ENCODE measurements at places on chromosomes 7 and 10. TPM values are rescaled to one million over a fixed set of nuclear protein-coding genes. Genes with fewer than 3 reads are reported as not detected.
A peak's percentile ranks its signal among the peaks of the same experiment; 100 is the strongest.

DNA sequence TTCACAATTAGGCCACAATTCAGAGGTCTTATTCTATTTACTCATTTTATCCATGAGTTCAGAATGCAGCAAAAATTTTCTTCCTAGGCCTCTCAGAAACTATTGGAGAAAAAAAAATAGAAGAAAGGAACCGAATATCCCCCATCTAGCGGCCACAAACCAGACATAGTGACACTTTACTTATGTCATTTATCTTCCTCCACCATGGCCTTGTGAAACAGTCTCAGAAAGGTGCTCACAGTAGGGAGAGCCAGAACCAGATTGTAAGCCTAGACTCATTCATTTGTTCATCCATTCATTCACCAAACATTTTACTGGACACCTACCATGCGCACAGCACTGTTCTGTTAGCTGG is 16.0 kb downstream of the CREB3L2 start:
- no peak for DNase-seq

DNA sequence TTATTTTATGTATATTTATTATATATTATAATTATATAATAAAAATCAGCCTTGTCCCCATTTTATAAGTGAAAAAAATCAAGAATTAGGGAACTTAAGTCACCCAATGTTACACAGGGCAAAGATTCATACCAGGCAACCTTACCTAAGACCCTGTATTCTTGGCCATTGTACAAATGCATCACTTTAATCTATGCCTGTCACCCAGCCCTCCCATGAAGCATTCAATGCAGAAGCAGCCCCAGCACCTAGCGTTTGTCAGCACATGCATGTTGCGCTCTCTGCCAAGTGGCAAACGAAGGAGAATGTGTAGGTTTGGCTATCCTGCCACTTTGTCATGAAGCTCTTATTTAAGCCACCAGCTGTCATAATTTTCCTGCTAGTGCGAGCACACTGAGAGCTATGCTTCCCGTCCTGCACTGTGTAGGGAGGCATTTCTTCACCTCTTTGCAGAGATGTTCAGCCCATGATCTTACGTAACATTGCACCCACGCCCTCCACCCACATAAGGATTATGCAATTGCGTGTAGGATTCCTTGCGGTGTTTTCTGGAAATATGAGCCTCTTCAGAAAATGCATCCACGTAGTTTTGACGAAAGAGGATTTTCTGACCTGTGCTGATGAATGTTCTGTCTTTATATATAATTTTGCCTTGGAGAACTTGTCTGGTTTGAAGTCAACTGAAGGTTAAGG is 7.7 kb upstream of the COBL start:
- DNase-seq, result no peak

The KIF11 gene
- total RNA-seq, result 26.6 TPM

GRCh38 chr10:494149-494542 is 195.3 kb downstream of the DIP2C start:
- no peak for DNase-seq

DNA sequence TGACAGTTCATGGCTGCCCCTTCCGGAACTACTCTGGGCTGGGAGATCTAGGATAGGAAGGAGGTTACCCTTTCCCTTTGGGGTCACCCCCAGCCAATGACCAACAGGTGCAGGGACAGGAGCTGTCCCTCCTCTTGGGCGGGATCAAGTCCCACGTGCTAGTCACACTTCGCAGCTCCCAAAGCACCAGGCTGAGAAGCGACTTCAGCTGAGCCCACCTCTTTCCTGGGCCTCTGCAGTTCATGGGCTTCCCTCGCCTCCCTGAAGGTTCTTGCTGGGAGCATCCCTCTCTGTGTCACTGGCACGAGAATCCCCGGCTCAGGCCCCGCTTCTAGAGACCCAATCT is 115.5 kb downstream of the FAM53B start:
- DNase-seq, result no peak

- no peak for DNase-seq
Measured at GRCh38 chr10:7488418-7488829, 77.6 kb upstream of the SFMBT2 start.

The TRPV5 gene
- total RNA-seq, result 0.26 TPM

DNA sequence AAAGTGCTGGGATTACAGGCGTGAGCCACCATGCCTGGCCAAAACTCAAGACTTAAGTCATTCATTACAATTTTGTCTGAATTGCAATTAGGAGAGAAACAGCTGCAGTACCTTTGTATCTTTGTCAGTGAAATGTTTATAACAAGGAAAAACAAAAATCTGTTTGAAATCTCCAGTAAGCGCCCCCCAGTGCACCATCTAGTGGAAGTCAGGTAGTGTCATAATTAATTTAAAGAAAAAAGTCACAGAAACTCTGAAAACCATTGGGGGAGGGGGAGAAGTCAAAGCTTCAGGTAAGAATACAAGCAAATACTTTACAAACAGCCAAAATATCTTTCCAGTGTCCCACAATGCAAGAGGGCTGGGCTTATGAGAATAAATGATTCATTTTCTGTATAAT is 2.8 kb downstream of the MPP7 start:
- DNase-seq, result no peak

The CYCS gene
- 57.1 TPM for total RNA-seq

DNA sequence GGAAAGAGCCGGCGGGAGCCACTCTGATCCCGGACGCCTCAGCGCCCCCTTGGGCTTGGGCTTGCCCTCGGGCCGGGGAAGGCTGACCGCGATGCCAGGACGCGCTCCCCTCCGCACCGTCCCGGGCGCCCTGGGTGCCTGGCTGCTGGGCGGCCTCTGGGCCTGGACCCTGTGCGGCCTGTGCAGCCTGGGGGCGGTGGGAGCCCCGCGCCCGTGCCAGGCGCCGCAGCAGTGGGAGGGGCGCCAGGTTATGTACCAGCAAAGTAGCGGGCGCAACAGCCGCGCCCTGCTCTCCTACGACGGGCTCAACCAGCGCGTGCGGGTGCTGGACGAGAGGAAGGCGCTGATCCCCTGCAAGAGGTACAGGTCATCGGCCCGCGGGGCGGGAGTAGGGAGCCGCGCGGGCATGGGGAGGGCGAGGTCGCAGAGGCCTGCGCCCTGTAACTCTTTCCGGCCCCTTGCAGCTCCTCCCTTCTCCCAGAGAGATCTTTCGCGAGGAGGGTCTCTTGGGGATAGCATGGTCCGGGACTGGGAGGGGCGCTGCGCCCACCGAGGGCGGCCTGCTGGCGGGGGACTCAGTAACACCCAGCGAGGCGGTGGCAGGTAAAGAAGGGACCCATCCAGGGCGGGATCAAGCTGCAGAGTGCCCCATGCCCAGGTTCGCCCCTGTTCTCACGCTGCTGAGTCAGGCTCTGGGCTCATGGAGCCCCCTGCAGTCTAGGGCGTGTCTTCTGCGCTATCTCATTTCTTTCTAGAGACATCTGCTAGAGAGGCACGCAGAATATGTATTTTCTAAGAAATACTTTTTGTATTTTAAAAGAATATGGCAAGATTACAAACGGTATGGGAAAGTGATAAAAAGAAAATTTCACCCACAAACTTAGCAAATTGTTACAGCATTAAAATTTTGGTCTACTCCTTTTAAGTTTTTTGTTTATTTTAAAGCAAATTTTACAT is 687 bp downstream of the EPDR1 start:
- DNase-seq, result no peak

The TMEM26 gene
- 11.7 TPM for total RNA-seq

The OR2A12 gene
- not detected for total RNA-seq

The TLL2 gene
- 0.90 TPM for total RNA-seq

- no peak for DNase-seq
Measured at GRCh38 chr7:5578495-5578894, 154.9 kb upstream of the TNRC18 start.

DNA sequence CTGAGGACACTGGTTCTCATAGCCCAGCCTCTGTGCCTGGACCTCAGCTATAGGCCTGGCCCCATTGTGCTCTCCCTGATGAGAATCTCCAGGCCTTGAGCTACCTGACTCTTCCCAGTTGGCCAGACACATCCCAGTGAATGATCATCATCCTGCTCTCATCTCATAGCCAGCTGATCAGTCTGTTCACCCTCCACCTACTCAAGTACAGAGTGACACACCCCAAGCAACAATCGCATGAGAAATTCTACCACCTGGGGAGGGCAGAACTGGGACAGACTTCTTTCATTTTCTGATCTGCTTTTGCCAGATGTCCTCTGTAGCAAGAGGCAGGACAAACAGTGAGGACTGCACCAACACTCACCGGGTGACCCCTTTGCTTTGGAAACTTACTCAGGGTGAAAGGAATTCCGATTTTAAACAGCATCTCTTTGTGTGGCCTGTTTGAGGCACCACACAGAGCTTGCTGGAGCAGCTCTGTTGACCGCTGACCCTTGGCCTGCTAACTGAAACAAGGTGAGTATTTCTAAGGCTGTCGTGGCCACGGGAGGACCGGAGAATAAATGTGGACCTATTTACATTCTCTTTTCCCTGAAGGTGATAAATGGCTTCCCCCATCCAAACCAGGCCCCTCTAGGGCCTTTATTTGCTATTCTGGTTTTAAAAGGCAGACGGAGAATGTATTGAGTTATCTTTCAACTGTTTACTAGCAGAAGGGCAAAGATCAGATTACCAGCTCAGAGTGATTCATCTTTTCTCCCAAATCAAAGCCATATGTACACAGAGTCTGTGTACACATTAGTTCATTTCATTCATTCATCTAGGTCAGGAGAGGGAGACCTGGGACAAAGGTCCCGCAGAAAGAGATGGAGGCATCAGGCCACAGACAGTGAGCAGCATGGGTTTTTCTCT is 181.4 kb upstream of the TNS3 start:
- peak; percentile 59 for DNase-seq

The FRA10AC1 gene
- 65.6 TPM for total RNA-seq

The HOGA1 gene
- total RNA-seq, result 0.53 TPM

The DDX56 gene
- 34.7 TPM for total RNA-seq

DNA sequence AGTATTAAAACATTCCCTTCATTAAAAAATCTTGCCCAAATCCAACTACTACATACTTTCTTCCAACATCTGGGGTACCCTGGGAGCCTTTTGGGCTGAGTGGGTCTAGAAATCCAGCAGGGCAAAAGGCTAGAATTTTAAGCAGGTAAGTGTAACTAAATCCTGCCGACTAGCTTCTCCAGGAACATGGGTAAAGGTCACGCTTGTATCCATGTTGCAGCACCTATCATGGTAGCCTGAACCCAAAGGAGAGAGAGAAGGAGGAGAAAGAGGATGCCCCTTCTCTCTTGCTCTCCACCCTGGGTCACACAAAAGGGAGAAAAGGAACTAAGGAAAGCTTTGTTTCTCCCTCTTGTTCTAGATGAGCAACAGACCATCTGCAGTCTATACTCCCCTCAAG is 53.3 kb downstream of the ZNF680 start:
- no peak for DNase-seq

DNA sequence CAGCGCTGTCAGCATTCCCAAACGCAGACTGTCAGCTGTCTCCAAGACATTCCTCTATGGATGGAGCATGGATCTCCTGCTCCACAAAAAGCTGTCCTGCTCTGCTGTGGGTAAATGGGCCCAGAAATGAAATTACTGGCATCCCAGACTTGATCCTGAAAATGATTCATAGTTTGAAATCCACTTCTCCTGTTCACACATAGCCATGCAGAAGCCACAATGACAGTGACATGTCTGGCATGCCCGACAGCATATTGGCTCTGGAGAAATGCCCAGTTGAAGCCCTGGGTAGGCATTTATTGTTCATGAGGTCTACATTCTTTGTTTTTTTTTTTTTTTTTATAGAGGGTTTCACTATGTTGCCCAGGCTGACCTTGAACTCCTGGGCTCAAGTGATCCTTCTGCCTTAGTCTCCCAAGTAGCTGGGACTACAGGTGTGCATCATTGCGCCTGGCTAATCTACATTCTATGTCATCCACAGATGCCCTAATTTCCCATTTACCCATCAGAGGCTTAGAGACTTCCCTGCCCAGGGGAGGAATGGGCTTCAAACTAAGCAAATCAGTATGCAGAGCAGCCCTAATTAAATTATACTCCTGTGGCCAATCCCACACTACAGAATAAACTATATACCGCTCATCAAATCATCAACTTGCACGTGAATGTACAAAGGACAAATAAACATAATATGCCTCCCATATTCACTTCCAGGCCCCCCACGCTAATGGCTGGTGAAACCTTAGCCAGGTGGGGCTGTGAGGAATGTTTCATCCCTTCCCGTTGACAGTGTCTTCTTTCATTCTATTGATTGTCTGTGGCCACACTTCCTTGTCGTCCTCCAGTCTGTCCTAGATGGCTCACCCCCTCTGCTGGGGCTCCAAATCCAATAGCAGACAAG is 61.8 kb upstream of the EEPD1 start:
- DNase-seq, result no peak

DNA sequence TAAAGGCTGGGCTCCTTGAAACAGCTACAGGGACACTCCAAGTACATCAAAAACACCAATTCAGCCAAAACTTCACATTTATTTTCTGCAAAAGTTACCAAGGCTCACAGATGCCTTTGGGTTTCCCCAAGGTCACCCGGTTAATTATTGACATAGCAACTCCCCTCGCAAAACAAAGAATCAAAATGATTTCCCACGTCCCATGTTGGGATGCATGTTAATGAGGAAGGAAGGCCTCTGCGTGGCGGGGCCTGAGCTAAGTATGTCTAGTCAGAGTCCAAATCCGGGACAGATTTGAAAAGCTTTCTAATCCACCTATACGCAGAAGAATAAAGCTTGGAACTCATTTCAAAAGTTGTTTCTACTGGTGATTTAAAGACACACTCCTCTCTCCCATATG is 535 bp upstream of the TMEM72 start:
- no peak for DNase-seq

DNA sequence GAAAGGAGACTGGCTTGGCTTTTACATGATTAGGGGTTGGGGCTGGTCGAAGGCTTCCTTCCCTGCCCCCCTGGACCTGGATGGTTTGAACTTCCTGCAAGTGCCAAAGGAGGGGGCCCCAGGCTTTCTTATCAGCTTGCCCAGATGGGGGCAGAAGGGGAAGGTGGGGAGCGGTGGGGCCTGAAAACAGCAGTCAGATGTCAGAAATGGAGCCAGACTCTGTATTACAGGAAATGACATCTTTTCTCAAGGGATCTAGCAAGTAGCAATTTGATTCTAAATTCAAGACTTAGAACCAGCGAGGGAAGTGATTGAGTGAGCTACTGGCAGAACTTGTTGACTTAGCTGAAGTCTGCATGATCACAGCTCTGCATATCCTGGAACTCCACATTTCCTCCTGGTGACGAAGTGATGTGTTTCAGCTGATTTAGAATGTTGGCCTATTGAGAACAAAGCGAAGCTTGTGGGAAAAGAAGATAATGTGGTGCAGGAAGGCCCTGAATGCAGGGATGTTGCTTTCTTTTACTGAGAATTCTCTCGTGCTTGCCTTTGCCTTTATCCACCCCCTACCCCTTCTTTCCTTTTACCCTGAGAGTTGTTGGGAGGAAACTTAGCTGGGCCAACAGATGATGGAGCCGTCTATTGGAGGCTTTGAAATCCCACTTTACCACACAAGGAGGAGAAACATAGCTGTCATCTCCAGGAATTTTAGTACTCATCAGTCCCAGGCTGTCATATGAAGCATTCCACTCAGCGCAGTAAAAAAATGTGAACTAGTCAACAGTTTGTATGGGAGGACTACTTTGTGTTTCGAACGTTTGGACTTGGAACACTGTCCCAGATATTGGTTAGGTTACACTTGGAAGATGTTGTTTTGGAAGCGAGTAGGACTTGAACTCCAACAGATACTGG is 43.2 kb downstream of the CCNY start:
- no peak for DNase-seq
